Endothelial cell of umbilical vein (primary cell): ENCODE measurements at places on chromosomes 4 and X. TPM values are rescaled to one million over a fixed set of nuclear protein-coding genes. Genes with fewer than 3 reads are reported as not detected.

GRCh38 chr4:5782829-5783476, 72.0 kb downstream of the EVC start:
- DNase-seq, result no peak

SPON2 gene
- total RNA-seq, result not detected in 2 replicates

- no peak for DNase-seq
Measured at GRCh38 chr4:41670530-41670929, 78.0 kb downstream of the PHOX2B start.

DNA sequence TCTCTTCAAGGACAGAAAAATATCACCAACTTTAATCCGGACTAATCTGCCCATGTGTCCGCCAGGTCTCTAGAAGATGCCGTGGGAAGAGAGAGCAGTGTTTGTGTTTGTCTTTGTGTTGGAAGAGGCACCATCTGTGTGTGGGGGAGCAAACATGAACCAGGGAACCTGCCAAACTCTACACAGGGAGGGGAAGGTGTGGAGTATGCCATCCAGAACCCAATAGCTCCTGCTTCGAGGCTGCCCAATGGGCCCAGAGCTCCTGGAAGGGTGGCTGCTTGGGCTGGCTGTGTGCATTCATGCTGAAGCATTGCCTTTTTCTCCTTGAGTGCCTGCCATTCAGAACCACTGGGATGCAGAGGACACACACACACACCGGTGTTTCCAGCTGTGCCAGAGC, 536.2 kb downstream of the MID1IP1 start:
- DNase-seq, result no peak

GPM6B gene
- total RNA-seq, result not detected in 2 replicates

GRCh38 chr4:152937336-152938236, 1.5 kb downstream of the FHDC1 start:
- DNase-seq, result peak; percentile 26

DNA sequence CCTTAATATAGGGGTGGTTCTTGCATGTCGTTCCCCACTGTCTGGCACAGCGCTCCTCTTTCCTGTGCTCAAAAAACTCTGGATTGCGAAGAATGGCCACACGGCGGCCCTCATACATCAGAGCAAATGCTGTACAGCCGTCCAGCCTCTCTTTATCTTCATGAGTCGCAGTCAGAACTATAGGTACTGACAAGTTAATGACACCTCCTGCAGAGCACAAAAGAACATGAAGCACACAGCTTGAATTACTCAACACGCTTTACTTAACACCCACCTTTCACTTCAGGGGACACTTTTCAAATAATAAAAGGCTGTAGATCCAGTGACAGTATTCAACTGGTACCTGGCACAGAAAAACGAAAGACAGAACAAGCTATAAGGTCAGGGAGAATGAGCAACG, 65.3 kb downstream of the PAPSS1 start:
- no peak for DNase-seq

ZNF732 gene
- total RNA-seq, result 1.3 and 3.1 TPM in 2 replicates

DNA sequence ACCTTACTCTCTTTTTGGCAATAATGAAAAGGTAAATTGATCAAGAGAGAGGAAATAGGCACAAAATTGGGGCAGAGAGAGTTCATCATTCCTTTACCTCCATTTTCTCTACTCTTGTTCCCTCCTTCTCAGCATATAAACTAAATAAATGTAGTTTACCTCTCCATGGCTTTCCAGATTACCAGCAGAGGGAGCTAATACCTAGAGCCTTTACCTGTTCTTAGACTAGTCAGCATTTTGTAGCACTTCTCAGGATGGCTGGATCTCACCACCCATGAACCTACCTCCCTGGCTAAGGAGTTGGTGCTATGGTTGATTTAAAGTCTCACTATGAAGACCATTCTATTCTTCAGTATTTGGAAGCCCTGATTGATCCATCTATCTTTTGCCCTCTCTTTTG, 15.7 kb downstream of the OFD1 start:
- peak; percentile 35 for DNase-seq

GRCh38 chr4:7037425-7037824, 5.7 kb upstream of the TADA2B start:
- no peak for DNase-seq

DNA sequence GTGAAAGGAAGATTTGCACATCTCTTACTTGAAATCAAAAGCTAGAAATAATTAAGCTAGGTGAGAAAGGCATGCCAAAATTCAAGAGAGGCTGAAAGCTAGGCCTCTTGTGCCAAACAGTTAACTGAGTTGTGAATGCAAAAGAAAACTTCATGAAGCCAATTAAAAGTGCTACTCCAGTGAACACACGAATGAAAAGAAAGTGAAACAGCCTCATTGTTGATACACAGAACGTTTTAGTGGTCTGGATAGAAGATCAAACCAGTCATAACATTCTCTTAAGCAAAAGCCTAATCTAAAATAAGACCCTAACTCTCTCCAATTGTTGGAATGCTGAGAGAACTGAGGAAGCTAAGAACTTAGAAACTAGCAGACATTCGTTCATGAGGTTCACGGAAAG, 122.3 kb downstream of the UNC5C start:
- DNase-seq, result no peak

DNA sequence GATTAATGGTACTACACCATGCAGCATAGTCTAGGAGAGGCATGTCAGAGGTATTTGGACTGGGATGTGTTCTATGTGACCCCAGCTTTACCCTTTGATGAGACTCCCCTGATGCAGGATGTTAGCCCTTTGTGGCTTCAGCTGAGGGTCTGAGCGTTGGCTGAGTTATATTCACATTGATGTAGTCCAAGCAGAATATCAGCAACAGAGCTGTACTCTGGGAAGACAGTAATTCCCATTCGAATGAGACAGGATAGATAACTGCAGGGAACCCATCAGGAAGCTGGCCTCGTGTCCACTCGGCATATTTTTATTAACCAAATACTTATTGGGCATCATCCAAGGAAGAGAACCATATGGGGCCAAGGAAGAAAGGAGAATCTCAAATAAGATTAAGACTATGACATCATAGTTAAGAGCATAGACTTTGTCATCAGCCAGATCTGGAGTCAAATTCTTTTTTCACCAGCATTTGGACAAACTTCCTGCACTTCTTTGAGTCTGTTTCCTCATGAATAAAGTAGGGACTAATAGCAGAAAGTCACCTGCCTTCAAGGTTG, 198.1 kb downstream of the SOWAHB start:
- DNase-seq, result no peak

- DNase-seq, result peak; percentile 82
Measured at GRCh38 chrX:155056877-155057792, 13.8 kb downstream of the CMC4 start.

GRCh38 chr4:123587983-123588494, 191.4 kb downstream of the SPRY1 start:
- peak; percentile 65 for DNase-seq

DNA sequence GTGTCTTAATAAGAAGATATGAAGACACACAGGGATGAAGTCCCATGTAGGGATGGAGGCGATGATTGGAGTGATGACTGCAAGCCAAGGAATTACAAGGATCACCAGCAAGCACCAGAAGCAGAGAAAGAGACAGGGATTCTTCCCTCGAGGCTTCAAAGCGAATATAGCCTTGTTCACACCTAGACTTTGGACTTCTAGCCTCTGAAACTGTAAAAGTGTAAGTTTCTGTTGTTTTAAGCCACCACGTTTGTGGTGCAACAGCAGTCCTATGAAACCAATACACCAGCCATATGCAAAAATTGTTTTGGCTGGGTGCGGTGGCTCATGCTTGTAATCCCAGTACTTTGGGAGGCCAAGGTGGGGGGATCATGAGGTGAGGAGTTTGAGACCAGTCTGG, 9.8 kb upstream of the PDS5A start:
- DNase-seq, result no peak

ARR3 gene
- total RNA-seq, result not detected in 2 replicates

DNA sequence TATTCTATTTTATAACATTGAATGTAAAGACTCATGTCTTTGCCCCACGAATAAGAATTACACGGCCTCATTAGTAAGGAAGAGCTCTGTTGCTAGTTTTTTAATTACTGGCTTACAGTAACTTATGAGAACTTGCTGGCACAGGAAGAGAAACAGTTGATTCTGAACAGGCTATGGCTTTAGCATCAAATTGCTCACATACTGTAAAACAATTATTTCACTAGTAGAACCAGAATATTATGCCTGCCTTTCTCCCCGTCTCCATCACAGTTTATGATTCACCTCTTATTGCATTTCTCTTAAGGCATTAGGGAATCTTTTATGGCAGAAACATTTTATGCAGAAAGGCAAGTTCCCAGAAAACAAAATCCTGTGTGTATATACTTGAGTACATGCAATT, 126.1 kb downstream of the SPRY1 start:
- DNase-seq, result no peak

SRPX2 gene
- 124 and 133 TPM in 2 replicates for total RNA-seq
